Stimulated activated CD4-positive, alpha-beta T cell treated with anti-CD3 and anti-CD28 coated beads, Interleukin-4, amount 100 ng/mL, for 24 hours (primary cell): ENCODE measurements at places on chromosomes 3 and 15.

DNA sequence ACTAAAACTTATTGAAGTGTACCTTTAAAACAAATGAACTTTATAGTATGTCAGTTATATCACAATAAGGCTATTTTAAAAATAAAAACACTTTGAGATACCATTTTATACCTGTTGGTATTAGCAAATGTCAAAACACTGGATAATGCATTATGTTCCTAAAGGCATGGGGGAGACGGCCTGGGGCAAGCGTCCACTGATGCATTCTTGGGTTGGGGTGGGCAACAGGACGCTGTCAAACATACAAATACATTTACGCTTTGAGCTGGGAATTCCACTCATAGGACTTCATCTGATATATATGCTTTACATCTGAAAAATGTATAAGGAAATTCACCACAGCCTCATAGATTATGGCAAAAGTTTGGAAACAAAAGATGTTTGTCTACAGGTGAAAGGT lies 7.6 kb upstream of the GATA2 start:
- no peak for DNase-seq

GRCh38 chr3:179825527-179826246 lies 172.8 kb downstream of the USP13 start:
- DNase-seq: no peak

- DNase-seq: no peak
These were observed 105.3 kb upstream of the ACP3 start for GRCh38 chr3:132211896-132212295.

GRCh38 chr15:39099524-39099923 lies 481.4 kb upstream of the THBS1 start:
- DNase-seq: no peak

DNA sequence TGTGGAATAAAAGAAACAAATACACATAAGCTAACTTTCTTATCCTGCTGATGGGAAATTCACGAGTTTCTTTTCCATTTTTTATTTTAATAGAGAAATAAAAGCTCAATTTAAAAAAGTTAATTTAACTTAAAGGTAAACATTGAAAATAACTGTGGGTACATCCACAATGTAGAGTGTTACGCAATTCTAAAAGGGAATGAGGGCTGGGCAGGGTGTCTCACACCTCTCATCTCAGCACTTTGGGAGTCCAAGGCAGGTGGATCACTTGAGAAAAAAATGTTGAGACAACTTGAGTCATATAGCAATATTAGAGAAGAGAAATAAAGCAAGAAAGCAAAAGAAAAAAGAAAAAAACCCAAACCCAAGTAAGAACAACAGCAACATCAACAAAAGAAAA lies 207.0 kb downstream of the DIPK2A start:
- DNase-seq: no peak

DNA sequence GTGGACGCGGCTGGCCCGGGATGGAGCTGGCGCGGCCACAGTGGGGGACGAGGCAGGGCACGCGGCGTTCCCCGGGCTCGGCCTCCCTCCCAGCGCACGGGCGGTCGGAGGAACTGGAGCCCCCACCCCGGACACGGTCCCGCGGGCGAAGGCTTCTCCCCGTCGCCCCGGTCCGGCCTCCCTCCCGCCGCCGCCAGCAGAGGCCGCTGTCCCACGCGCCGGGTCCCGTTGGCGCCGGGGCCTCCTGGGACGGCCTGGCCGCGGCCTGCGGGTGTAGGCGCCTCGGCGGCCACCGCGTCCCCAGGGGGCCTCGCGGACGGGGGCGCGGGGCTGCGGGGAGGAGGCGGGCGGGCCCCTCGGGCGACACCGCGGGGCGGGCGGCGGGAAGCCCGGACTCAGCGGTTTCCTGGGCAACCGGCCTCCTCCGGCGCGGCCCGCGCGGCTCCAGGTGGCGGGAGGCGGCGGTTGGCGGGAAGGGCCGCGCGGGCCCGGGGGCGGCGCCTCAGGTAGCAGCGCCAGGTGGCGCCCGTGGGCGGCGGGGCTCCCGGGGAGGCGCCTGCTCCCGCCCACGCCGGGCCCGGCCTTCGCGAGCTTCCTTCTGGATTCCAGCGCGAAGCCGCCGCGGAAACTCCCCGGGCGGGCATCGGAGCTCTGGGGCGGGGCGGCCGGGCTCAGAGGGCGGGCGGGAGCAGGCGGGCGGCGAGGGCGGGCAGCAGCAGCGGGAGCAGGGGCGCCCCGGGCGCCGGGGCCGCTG lies 26.7 kb downstream of the MELTF start:
- DNase-seq: peak; percentile 78

GRCh38 chr15:99163271-99164062 lies 58.6 kb downstream of the SYNM start:
- no peak for DNase-seq
